Stimulated activated CD8-positive, alpha-beta memory T cell treated with anti-CD3 and anti-CD28 coated beads, Interleukin-4, amount 100 ng/mL, for 24 hours (primary cell): ENCODE measurements at places on chromosomes 12 and 14.

- peak; percentile 83 for DNase-seq
Observed at GRCh38 chr14:105086833-105087307, 21.6 kb upstream of the GPR132 start.

DNA sequence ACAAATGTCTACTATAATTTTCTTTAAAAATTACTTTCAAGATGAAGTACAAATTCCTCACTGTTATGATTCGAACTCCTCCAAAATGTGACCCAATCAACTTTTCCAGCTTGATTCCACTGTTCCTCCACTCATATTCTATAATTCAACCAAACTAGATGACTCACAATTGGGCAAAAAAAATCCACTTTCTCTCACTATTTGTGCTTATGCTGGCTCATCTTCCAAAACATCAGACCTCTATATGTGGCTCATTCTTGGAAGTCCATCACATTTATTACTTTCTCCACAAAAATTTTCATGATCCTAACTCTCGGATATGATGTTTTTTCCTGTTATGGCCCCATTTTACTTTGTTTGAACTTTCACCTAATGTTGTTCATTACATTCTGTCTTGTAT is 26.9 kb upstream of the RXYLT1 start:
- no peak for DNase-seq

GRCh38 chr12:40957417-40957816 is 230.7 kb upstream of the PDZRN4 start:
- DNase-seq, result no peak

DNA sequence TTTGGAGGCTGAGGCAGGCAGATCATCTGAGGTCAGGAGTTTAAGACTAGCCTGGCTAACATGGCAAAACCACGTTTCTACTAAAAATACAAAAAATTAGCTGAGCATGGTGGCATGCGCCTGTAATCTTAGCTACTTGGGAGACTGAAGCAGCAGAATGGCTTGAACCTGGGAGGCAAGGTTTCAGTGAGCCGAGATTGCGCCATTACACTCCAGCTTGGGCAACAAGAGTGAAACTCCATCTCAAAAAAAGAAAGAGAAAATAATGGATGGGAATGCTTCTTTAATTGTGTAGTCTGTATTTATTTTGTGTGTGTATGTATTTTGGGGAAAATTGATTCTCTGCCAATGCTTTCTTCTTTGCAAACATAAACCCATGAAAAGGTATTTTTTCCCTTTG is 32.5 kb downstream of the SRGAP1 start:
- no peak for DNase-seq

- no peak for DNase-seq
Observed at GRCh38 chr12:51448618-51449256, 24.1 kb downstream of the SLC4A8 start.

DNA sequence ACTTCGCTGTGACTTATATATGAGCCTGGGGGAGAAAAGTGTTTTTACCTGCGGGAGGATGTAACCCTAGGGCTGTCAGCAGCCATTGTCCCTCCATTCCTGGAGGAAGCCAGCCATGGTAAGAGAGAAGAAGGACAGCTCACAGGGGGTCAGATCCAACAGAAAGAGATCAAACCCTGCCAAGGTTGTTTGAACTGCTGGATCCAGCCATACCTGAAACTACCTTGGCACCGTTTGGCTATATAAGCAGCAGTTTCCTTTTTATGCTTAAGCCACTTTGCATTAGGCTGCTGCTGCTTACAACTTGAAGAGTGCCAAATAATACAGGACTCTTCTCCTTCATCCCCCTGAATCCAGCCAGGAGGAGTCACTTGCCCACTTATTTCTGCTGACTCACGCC is 205.5 kb downstream of the PHETA1 start:
- DNase-seq, result no peak

GRCh38 chr12:130711756-130712155 is 4.3 kb downstream of the RIMBP2 start:
- no peak for DNase-seq

DNA sequence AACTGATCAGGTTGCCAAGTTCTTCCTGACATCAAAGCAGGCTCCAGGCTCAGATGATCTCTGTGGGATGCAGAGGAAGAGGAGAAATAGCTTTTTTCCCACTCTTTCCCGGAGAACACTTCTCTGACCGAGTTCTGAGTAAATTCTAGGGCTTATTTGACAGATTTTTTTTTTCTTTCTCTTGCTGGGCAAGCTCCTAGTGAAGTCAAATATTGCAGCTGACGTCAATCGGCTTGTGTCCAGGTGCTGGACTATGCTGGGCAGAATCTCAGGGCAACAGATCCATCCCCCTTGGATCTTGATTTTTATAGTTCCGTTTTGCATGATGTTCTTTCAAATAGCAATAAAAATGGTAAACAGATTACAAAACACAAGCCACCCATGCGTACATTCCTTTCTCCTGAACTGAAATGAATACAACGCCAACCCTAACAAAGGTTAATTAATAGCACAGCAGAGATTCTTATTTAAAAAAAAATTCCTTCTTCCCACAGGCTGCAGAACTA is 182.2 kb downstream of the NOVA1 start:
- DNase-seq, result no peak

DNA sequence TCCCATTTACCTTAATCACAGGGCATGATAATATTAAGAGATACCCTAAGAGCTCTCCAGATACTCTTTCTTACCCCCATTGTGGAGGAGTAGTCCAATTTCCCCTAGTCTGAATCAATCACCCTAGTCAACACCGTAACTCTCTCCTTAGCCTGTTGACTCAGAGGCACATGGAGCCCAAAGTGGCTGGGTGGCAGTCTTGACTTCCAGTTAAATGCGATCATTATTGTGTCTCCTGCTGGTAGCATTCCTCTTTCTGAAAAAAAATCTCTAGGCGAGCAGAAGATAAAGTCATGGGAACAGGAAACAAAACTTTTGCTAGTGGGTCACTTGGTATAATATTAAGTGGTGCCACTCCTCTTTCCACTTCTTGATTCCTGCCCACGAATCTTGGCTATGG is 46.4 kb downstream of the EMP1 start:
- no peak for DNase-seq

DNA sequence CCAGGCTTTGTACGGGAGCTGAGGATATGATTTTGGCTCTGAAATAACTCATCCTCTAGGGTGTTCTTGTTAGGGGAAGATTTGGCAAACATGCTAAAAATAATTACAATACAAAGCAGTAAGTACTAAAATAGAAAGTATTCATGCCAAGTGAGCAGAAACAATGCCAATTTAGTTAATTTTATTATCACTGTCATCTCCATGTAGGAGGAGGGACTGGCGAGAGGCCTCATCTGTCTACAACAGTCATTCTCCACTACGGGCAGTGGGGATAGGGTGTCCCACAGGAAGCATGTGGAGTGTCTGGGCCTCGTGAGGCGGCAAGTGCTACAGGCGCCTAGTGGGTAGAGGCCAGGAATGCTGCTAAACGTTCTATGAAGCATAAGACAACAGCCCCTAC is 3.3 kb downstream of the ISM2 start:
- no peak for DNase-seq

- no peak for DNase-seq
Observed at GRCh38 chr14:67977434-67978034, 158.0 kb downstream of the RAD51B start.

GRCh38 chr12:67243260-67243659 is 25.9 kb upstream of the CAND1 start:
- no peak for DNase-seq

DNA sequence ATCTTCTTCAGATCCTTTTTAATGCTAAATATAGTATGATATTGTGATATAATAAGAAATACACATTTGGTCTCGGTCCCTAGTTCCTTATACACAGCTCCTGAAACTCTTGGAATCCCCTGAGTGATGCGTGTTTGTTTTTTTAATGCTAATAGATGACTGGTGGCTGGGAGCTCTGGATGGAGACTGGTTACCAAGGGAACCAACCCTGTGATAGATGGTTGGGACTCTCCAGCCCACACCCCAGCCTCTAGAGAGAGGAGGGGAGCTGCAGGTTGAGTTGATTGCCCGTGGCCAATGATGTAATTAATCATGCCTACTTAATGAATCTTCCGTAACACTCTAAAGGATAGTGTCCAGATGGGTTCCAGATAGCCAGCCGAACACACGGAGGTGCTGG is 140.6 kb downstream of the FBXL14 start:
- DNase-seq, result no peak

DNA sequence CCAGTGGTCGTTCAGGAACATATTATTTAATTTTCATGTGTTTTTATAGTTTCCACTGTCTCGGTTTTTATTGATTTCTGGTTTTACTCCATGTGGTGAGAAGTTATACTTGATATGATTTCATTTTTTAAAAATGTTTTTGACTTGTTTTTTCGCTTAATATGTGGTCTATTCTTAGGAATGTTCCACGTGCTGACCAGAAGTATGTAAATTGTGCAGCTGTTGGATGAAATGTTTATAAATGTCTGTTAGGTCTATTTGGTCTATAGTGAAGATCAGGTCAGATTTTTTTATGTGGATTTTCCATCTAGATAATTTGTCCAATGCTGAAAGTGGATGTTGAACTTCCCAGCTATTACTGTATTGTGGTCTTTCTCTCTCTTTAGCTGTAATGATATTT is 433.8 kb upstream of the MIS18BP1 start:
- no peak for DNase-seq

DNA sequence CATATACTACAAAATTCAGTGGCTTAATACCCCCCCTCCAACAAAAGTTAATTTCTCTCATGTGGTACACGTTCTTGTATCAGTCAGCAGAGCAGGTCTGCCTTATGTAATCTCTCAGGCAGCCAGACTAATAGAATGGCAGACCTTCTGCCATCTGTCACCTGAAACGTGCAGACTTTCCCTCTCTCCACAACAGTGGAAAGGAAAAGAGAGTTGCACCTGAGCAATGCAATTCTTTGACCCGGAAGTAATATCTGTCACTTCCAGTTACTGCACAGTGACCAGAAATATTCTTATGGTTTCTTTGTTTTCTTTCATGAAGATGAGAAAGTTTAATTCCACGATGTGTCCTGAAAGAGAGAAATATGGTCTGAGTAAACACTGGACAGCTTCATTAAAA is 14.4 kb downstream of the KERA start:
- DNase-seq, result no peak

- no peak for DNase-seq
Observed at GRCh38 chr12:69435644-69436043, 34.5 kb upstream of the FRS2 start.

DNA sequence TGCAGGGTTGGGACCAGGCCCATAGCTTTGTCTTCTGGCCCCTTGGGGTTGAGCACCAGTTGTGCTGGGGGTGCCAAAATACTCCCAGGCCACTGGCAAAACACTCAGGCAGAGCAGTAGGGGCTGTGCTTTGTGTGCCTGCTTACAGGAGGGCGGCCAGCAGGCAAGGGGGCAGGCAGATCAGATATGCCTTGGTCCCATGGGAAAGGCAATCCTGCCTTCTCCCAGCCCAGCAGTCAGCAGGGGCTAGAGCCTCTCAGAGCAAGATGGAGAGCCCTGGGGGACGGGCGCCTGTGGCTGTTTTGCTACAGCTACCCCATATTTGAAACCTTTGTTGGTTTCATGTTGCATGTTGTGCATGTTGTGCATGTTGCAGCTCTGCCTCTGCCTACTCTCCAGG is 36.2 kb upstream of the TMX1 start:
- DNase-seq, result no peak

- DNase-seq, result no peak
Observed at GRCh38 chr14:70788898-70789297, 20.4 kb downstream of the MAP3K9 start.

- DNase-seq, result no peak
Observed at GRCh38 chr12:45872446-45872845, 117.9 kb downstream of the SCAF11 start.

DNA sequence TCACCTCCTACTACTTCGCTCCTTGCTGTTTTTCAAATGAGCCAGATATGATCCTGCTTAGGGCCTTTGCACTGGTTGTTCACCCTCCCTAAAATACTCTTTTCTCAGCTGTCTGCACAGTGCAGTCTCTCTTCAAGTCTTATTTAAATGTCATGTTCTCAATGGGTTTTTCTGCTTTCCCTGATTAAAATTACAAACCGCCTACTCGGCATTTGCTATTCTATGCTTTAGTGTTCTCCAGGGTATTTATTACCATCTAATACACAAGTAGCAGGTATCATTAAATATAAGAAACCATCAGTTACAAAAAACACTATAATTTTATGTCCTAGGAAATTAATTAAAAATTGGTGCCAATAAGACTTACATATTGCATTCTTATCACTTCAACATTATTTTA is 108.0 kb upstream of the TMTC1 start:
- no peak for DNase-seq
